ENCODE measurements at places on chromosomes 12 and 14.

DNA sequence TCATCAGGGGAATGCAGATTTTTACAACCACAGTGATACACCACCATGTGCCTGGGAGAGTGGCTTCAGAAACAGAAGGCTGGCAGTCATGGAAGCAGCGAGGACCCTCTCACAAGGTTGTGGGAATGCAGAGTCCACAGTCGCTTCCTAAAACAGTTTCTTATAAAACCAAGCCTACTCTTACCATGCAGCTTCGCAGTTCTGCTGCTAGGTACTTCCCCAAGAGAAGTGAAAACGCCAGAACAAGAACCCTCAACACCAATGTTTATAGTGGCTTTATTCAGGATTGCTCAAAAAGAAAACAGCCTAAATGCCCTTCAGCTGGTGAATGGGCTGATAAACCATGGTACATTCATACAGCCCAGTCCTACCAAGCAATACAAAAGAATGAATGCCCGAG lies 87.2 kb downstream of the DDX51 start:
- DNase-seq, result no peak

DNA sequence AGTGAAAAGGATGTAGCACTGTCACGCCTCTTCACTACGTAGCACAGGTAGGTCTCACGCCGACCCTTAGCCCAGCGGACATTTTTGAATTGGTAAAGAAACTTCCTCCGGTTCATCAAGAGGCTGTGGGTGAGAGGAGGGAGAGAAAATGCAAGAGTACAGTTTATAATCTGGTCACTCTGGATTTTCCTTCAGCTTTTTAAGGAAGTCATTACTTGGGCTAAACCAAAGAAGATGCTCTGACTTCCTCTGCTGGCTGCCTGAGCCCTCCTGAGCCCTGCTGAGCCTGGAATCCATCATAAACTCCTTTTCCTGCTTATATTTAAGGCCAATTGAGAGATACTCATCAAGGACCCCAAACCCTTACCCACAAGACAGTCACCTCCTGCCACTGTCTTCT lies 5.8 kb downstream of the AICDA start:
- DNase-seq, result no peak

DNA sequence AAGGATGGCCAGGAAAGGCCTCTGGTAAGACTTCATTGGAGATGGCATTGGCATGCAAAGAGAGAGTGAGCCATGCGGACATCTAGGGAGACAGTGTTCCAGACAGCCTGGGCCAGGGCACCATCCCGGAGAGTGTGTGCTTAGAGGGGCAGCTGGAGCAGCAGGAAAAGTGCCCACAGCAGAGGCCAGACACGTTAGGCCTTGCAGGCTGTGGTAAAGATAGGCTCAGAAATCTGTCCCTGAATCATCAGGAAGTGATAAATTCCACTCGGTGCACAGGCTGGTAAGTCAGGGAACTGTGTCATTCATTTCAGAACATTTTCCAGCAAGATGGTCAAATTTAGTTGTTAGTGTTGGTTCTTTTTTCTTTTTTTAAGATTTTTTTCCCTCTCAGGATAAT lies 8.8 kb downstream of the GALNT16 start:
- DNase-seq, result no peak

- no peak for DNase-seq
Measured at GRCh38 chr12:122421187-122421820, 1.2 kb downstream of the CLIP1 start.

GRCh38 chr12:2641761-2642160 lies 153.0 kb upstream of the FKBP4 start:
- no peak for DNase-seq

DNA sequence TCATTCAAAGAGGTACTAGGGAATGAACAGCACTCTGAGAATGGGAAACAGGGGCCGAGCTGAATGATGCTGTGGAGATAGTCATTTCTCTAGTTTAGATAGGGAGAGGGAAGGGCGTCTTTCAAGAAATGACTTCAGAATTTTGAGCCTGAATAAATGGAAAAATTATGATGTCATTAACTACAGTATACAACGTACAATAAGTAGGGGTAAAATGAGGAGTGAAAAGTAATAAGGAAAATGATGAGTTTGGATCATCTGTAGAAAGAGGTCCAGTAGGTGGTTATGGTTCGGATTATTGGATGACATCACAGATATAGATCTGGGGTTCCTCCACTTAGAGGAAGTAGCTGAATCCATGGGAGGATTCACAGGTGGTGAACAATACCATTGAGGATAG lies 960.0 kb downstream of the DIO2 start:
- DNase-seq, result no peak

DNA sequence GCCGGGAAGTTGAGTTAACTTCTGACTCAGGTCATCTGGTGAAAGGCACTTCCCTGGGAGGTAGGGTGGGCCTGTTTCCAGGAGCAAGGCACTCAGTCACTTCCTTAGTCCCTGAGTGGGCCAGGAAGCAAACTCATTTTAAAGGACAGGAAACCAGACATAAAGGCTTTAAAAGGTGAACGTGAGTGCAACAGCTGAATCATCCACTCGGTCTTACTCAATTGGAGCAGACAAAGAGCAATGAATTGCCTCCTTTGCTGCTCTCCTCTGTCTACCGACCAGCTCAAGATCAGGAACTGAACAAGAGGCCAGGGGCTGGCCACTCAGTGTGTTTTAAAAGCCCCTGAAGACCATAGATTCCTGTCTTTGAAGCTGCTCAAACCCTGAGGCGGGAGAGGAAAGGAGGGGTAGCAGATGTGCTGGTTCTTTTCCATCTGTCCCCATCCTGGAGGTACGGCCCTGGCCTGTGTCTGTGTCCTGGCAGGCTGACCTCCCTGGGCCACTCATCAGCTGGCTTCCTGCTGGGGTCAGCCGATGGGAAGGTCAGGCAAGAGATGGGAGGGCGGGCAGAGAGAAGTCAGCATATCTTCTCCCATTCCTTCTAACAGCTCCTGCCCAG lies 148.9 kb downstream of the PPM1H start:
- peak; percentile 85 for DNase-seq

DNA sequence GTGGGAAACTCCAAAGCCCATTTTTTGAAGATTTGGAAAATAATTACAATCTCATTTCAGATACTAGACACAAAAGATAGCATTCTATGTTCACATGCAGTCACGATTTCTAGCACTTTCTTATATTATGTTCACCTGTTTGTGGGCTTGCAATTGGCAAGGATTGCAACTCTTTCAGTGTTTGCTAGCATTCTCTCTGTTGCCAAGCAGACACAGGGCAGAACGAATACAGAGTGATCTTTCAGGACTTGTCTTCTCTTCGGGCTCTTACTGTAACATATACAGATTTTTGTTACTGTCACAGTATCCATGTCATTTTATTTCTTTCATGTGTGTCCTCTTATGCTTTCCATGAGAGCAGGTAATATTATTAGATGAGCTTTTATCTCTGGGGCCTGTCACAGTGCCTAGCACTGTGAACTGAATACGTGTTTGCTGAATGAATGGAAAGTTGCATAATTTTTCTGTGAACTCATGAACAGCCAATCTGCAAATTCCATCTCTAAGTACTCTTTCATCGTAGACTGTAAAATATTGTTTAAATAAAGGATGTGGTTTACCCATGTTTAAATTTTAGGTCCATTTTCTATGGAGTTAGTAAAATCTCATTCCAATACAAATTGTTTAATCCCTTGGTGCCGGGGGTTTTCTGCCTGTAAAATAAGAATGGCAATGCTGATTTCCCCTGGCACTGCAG lies 105.1 kb downstream of the BMP4 start:
- DNase-seq, result no peak

DNA sequence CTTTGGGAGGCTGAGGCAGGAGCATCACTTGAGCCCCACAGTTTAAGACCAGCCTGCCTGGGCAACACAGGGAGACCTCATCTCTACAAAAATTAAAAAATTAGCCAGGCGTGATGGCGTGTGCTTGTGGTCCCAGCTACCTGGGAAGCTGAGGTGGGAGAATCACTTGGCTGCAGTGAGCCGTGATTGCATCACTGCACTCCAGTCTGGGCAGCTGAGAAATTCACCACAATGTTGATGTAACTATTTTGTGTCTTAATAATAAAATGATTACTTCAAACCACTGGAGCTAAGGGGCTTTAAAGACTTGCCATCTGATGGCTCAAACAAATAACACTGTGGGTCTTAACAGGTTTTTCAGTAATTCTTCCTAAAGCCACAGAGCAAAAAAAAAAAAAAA lies 10.8 kb downstream of the ERH start:
- DNase-seq, result no peak

DNA sequence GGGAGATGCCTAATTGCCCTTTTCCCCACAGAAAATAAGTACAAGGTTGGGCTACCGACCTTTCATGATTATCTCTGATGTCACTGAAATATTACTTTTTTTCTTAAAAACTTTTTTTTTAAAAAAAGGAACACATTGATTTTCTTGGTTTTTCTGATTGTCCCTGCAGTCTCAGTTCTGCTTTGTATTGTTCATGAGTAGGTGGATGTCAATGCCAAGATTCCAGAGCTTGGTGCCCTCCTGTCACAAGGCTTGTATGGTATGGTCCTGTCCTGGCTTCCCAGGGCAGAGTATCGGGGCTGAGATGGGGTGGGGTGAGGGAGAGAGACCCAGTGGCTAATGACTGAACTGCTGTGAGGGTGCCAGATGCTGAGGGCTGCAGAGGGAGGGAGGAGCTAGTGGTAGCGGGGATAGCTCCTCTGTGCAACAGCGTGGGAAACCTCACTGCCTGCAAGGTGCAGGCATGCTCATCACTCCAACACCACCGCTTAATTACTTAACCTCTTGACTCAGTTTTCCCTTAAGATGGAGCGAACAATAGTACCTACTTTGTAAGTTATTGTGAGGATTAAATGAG lies 4.4 kb upstream of the CTDSP2 start:
- DNase-seq, result no peak

- DNase-seq, result no peak
Measured at GRCh38 chr14:100950024-100950423, 46.5 kb upstream of the RTL1 start.

GRCh38 chr12:106049546-106049945 lies 89.2 kb downstream of the NUAK1 start:
- DNase-seq, result no peak

DNA sequence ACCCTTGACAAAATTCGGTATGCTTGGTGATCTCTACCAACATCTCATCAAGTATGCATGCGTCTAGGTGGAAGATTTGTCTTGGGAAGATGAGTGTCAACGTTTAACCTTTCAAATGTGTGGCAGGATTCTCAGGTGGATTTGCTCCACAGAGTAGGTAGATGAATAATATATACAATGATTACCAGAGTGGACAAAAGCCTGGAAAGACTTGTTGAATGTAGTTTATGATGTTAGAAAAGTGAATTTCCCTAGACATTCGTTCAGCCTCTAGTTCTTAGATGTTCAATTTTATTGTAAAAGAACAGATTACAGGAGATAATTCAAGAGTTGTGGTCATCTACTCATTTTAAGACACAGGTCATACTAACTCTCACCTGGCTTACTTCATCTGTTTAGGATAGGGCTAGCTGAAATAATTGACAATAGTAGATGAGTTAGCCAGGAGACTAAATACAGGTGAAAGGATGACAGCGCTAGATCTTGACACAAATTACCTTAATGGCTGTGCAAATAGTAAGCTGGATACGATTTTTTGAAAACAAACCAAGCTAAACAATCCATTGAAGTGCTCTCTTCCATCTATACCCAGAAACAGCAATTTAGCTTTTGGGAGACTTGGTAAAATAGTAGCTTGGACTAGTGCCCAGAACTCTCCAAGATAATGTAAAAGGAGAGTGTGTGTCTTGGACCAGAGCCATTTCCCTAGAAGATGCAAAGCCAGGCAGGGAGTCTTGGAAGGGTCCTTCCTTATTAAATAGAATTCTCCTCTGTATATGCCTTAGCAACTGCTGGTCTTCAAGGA lies 168.0 kb downstream of the DACT1 start:
- no peak for DNase-seq

GRCh38 chr14:64233531-64234190 lies 60.5 kb downstream of the ESR2 start:
- DNase-seq, result no peak

DNA sequence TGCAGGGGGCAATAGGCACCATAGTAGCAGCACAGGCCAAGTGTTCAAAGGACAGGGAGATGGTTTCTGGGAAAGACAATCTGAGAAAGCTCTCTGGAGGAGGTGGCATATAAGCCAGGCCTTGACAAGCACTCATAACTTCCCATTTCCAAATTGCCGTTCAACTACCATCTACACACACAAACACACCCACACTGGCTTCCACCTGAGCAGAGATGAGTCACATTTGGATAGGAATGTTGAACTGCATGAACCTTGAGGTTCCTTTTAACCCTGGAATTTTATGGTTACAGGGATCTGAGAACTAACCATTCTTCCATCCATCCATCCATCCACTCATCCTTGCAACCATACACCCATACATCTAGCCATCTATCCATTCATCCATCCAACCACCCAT lies 86.6 kb downstream of the KSR2 start:
- DNase-seq, result no peak

Data from non-pigmented ciliary epithelial cell (primary cell).